ENCODE measurements at places on chromosomes 7 and 10.

DNA sequence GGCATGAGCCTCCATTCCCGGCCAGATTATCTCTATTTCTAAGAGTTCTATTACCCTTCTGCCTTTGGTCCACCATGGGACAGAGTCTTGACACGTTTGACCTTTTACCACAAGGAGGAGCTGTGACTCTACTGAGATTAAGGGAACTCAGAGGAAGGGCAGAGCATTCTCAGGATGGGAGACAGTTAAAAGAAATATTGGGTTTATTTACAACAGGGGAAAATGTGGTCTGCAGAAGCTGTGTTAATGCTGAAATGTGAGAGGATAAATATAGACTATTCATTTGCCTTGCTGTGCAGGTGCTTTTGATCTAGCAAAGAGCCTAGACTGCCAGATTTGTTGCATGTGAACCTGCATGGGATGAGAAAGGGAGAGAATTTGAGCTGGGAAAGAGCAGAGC is 45.8 kb upstream of the PRSS58 start:
- DNase-seq: no peak

- DNase-seq: no peak
These were observed 131.6 kb downstream of the ITGA8 start for GRCh38 chr10:15588151-15588550.

GRCh38 chr7:27166531-27167505 is 1.5 kb upstream of the HOXA9 start:
- DNase-seq: no peak

DNA sequence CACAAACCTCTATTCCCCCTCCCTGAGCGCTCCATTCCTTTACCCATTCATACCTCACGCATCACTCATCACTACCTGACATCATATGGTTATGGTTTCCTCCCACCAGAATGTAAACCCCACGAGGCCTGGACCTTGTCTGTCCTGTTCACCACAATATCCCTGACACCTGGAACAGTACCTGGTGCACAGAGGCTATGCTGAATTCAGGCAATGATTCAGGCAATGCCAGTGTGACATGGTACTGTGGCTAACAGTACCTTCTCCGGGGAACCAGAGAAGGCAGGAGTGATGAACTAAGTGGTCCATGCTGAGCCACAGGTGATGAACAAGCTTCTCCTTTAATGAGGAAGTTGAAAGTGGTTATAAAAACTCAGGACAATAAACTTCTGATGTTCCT is 202.5 kb upstream of the PLXNA4 start:
- DNase-seq: no peak

DNA sequence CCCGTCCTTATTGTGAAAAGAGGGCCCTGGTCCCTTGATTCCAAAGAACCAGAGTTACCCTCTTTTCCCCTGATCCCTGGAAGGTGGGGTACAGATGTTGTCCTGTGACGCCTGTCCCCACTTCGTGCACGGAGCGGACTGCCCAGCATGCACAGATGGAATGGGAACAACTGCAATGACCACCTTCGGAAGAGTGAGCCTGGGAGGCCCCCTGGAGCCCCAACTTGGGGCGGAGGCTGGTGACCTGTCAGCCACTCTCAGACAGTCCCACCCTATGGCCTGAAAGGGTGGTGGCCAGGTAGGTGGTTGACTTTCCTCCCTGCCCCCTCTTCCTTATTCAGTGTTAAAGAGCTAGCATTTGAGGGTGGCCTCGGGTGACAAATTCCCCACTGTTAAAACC is 196.6 kb upstream of the GALNT17 start:
- DNase-seq: no peak

GRCh38 chr10:43060291-43060690 is 16.6 kb upstream of the RET start:
- no peak for DNase-seq

- no peak for DNase-seq
These were observed 53.9 kb upstream of the NPVF start for GRCh38 chr7:25282194-25282593.

GRCh38 chr7:82044497-82045080 is 274.7 kb upstream of the HGF start:
- no peak for DNase-seq

- no peak for DNase-seq
These were observed 82.8 kb downstream of the NPSR1 start for GRCh38 chr7:34740840-34741239.

GRCh38 chr10:110499796-110500514 is 2.2 kb downstream of the DUSP5 start:
- DNase-seq: no peak

DNA sequence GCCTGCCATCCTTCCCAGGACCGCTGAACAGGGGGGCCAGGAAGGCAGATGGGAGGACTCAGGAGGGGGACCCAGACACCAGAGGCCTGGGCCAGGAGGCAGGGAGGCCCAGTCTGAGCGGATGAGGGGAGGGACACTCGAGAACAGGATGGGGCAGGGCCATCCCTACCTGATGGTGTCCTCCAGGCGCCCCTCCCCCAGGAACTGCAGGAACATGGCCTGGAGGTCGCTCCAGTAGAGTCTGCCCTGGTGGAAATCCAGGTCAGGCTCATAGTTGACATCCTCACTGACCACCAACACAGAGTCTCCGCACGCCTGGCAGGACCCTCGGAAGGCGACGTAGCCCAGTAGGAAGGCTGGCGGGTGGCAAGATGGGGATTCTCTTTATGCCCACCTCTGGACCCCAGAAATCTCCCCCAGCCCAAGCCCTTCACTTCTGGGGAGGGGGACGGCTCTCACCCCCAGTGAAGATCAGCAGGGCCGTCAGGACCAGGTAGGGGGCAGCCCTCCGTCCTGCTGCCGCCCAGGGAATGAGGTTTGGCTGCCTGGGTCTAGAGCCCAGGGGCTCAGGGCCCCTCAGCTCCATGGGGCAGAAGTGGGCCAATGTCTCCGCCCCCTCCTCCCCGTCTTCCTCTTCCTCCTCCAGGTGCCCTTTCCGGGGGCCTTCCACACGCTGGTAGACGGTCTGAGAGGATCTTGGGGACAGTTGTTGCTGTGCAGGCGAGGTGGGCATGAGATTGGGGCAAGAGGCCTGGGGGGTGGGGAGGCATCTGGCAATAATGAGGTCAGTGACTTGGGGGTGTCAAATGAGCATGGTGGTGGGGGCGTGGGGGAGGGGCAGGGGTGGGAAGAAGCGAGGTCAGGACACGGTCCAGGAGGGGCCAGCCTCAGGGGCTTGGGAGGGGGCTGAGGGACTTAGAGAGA is 573 bp downstream of the TFR2 start:
- no peak for DNase-seq

DNA sequence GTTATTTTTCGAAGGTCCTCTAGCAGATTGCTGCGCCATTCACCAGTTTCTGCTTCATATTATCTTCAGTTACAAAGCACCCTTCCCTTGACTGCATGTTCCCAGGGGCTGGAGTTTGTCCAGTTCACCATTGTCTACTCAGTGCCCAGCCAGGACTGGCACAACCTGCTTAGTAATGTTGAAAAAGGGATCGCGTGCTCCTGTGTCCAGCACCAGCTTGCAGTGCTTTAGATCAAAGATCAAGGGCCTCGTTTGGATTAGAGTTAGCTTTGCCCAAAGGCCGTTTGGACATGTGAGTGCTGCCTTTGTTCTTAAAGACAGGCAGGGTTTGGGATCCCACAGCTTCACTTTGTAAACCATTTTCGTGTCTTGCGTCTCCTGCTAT is 867 bp downstream of the ATP6V0E2 start:
- no peak for DNase-seq

DNA sequence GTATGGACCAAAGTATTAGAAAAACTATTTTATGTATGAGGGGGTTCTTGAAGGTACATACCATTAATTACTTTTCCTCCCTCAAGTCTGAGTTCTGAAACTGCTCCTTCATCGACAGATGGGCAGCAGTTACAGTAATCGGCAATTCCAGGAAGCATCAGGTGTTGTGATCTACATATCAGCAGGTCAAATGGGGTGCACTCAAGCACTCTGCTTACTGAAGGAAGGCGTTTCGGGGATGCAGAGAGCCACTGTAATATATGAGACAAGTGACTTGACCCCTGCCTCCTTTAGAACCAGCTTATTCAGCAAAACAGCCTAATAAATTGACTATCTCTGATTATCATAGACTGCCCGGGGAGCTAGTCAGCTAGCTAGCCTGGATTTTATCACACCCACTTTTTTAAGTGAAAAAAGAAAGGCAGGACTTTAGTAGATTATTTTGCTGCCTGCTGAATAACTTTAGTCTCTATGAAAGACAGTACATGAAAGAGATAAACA is 4.2 kb downstream of the SMNDC1 start:
- no peak for DNase-seq

GRCh38 chr7:142808802-142809583 is 38.2 kb downstream of the PRSS2 start:
- no peak for DNase-seq

DNA sequence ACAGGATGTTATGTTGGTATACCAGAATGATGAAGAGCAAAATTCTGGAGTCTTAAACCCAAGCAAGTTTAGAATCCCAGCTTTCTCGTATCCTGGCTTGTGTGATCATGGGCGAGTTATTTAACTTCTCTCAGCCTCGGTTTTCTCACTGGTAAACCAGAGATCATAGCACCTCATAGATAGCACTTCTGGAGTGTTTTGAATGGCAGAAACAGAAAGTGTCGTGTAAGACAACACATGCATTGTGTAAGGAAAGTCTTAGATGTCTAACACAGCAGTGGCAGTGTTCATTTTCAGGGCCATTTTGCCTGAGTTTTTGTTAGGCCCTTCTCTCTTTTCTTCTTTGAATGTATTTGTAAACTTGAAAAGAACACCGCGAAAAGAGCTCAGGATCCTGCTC is 465.1 kb downstream of the AUTS2 start:
- no peak for DNase-seq

DNA sequence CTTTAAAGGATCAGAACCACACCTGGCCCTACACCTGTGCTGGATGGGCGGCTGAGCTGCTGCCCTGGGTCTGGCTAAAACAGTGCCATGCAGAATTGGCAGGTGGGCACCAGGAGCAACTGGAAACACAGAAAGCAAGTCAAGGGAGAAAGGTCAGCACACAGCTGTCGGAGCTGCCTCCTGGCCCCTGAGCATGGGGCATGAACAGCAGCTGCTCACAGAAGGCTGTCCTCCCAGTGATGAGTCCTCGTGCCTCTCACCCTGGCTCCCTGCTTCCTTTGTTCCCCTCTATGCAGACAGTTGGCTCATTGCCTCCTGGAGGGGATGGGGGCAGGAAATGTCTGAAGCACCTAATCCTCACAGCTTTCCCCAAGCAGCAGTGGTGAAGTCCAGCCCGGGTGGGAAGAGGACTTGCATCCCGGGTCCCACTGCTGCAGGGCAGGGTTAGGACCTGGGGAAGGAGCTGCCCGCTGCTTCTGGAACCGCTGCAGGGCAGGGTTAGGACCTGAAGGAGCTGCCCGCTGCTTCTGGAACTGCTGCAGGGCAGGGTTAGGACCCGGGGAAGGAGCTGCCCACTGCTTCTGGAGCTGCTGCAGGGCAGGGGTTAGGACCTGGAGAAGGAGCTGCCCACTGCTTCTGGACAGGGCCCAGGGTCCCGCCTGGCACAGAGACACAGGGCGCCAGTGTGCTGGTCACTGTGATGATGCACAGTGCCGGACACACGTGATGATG is 37.3 kb downstream of the VIPR2 start:
- DNase-seq: no peak

- no peak for DNase-seq
These were observed 78.4 kb upstream of the GSDME start for GRCh38 chr7:24835643-24836042.

DNA sequence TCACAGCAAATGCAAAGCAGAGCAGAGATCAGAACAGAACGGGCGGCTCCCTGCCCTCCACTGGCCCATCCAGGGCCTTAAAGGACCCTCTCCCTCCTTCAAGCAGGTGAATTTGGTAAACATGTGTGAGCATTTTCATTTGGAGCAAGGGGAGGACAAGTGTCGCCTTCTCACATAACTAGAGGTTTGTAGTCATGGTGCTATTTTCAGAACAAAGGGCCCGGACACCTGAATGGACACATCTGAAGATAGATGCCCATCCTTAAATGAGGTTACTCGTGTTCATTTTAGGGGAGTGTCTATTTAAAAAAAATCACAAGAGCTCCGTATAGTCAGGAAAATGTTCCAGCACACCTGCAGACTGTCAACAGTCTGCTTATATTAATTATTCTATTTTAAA is 153.8 kb downstream of the PRKCQ start:
- DNase-seq: no peak

GRCh38 chr10:68560186-68560942 is at the start of gene TET1:
TSS of gene TET1 (plus strand) at chr10:68560337. CDS start at chr10:68572339, 12,002 bp downstream.
- no peak for DNase-seq

GRCh38 chr10:48948470-48949037 is 8.9 kb upstream of the LRRC18 start:
- DNase-seq: no peak

- DNase-seq: no peak
These were observed 24.8 kb upstream of the PLPP4 start for GRCh38 chr10:120432209-120432608.

- DNase-seq: peak; percentile 83
These were observed 955 bp downstream of the DUS4L start for GRCh38 chr7:107564553-107565298.

DNA sequence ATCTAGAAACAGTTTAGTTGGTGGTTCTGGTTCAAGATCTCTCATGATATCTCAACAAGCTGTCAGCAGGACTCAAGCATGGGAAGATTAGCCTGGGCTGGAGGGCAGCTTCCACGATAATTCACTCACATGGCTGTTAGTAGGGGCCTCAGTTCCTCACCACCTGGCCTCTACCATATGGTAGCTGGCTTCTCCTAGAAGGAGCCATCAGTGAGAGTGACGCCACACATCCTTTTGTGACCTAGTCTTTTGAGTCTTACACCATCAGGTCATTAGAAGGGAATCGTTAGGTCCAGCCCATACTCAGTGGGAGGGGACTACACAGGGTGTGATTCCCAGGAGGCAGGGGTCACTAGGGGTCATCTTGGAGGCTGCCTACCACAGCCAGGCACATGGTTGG is 239.3 kb upstream of the PLPP4 start:
- DNase-seq: no peak

DNA sequence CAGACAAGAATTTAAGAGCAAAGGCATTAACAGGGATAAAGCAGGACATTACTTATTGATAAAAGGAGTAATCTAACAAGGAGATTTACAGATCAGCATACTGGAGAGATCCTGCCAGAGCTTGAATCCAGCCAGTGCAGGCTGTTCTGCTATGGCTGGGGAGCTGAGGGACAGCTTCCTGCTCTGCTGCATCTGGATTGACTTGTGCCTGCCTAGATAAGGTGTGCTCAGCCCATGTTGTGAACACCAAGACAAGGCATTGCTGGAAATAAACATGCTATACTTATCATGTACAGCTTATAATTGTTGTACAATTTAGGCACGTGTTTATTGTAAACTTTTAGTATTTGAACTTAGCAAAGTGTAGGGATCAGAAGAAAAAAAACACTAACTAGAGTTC is 71.7 kb downstream of the HIF1AN start:
- DNase-seq: no peak

GRCh38 chr7:127536741-127537140 is 48.7 kb downstream of the GCC1 start:
- DNase-seq: no peak

Measured in epithelial cell of prostate (primary cell).